HS-27A (cell line): ENCODE measurements at places on chromosomes 1 and 21.

GRCh38 chr1:205676597-205676996 is 3.7 kb downstream of the SLC45A3 start:
- DNase-seq, result no peak

- DNase-seq, result peak; percentile 43
These were observed 58.0 kb downstream of the PUM1 start for GRCh38 chr1:31007462-31007991.

DNA sequence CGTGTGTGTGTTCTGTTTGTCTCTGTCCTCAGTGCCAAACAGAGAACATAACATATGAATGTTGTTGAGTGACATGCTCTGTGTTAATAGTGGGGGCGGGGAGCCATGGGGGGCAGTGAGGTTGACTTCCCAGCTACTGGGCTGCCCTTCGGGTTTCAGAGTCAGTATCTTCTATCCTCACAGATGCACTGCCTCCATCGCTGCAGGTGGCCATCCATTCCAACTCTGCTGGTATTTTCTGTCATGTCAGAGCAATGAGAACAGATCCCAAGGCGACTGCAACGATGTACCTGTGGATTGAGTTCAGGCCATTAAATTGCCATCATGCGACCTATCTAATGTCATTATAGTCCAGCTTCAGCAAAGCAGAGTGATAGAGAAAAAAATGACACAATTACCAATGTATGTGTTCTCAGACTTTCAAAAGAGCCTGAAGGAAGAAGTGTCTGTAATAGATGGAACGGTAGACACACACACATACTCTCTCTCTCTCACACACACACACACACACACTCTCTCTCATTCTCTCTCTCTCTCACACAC is 418.5 kb downstream of the RWDD3 start:
- no peak for DNase-seq

GRCh38 chr1:105359457-105359856 is 1609.8 kb downstream of the AMY1C start:
- no peak for DNase-seq

DNA sequence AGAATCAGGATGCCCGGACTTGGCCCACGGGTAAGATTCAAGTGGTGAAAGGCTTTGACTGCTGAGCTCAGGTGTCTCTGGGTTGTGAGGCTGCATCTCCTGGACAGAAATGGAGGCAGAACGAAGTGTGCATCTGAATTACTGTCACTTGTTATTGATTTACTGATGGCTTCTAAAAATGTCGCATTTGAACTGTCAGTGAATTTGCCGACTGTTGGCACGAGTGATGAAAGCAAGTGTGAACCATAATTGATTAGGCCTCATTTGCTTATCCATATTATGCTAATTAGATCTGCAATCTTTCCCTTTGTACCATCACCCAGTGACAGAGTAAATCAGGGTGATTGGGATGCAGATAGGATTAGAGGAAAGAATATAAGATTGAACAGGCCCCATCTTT is 252.4 kb downstream of the NUF2 start:
- DNase-seq, result no peak

DNA sequence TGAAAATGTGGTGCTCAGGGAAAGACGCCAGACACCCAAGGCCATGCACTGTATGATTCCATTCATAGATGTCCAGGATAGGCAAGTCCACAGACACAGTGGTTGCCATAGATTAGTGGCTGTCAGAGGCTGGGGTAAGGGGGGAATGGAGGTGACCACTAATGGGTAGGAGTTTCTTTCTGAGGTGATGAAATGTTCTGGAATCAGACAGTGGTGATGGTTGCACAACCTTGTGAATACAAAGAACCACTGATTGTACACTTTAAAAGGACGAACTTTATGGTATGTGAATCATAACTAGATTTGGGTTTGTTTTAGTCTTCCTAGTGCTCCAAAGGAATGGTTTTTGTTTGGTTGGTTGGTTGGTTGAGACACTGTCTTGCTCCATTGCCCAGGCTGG is 51.7 kb downstream of the PRAMEF20 start:
- no peak for DNase-seq

- DNase-seq, result no peak
These were observed 260.2 kb upstream of the RUNX1 start for GRCh38 chr21:35309316-35309715.

DNA sequence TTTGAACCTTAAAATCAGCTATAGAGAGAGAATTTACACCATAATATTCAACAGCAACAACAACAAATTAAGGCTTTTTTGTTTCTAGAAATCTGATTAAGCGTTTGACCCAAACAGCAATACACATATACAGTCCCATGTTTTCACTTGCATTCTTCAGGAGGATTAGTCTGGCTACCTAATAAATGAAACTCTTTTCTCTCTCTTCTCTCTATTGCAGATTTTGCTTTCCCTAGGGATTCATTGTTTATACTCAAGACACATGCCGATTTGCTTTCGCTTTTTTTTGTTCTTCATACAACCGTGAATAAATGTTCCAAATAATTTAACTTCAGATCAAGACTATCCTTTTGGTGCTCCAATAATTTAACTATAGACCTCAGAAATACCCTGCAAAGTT is 162.4 kb upstream of the PTBP2 start:
- DNase-seq, result no peak

DNA sequence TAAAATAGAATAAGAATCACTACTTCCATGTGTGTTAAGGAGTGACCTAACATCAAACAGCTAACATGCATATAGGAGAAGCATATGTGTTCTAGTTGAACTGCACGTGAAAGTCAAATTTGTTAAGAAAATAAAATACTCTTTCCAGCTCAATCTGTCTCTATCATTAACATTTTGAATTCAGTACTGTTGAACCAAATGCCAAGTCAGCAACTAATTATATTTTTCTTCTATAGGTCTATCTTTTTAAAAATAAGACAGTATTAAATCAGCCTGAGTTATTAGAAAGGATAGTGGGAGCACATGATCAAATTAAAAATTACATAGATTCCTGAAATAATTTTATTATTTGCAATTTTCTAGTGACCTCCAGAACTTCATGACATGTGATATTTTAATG is 141.8 kb downstream of the NRIP1 start:
- no peak for DNase-seq

DNA sequence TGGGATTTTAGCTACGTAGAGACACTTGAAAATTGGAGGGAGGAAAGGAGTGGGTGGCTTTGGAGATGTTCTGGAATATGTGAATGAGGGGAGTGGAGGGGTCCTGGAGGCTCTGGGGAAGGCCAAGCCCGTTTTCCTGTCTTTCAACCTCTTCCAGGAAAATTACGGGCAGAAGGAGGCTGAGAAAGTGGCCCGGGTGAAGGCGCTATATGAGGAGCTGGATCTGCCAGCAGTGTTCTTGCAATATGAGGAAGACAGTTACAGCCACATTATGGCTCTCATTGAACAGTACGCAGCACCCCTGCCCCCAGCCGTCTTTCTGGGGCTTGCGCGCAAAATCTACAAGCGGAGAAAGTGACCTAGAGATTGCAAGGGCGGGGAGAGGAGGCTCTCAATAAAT is 442 bp upstream of the RUSC1 start:
- no peak for DNase-seq

DNA sequence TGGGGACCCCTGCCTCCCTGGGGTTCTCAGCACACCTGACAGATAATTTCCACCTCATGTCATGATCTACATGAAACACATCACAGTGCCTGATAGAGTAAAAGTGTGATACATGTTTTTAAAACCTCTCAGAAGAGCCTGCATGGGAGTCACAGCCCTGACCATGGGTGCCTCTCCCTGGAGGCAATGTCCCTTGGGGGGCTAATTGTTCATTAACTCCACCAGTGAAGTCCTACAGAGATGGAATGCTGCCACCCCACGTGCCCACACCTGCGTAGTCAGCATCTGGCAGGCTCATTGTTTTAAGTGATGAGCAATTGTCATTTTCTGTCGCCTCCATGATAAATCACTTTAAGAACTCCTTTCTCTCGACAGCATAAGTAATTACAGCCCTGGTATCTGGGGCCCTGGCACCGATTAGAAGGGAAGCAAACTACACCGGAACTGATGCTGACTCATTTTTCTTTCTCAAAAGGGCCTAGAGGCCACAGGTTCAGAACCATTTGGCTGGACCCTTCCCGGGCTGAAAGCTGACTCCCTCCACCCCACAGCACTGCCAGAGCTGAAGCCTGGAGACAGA is 109.6 kb upstream of the GJB5 start:
- DNase-seq, result no peak

GRCh38 chr1:58789322-58789856 is 5.5 kb upstream of the JUN start:
- DNase-seq, result no peak

- no peak for DNase-seq
These were observed 71.0 kb upstream of the CD55 start for GRCh38 chr1:207250431-207250830.

DNA sequence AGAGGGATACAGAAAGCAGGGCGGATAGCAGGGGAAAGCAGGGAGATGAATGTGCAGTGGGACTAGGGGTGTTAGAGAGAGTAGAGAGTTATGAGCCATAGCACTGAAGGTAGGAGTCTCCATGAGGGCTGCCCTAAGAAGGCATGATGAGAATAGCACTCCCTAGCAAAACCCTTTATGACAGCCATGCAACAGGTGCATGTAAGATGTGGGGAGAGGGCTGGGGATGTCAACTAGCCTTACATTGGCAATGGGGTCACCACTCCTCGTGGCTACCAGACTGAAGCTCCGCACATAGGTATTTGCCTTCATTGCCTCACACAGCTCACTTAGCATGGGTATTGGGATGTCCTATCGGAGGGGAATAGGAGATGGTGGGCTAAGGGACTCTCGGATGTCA is 4.6 kb downstream of the TMOD4 start:
- no peak for DNase-seq

- no peak for DNase-seq
These were observed 999.0 kb upstream of the ADGRL2 start for GRCh38 chr1:80801695-80802094.

GRCh38 chr21:29429218-29429617 is 130.5 kb downstream of the BACH1 start:
- DNase-seq, result no peak

- DNase-seq, result no peak
These were observed 13.3 kb upstream of the BRWD1 start for GRCh38 chr21:39326607-39327307.

- DNase-seq, result no peak
These were observed 32.6 kb upstream of the RD3 start for GRCh38 chr1:211524521-211524920.

- no peak for DNase-seq
These were observed 2.0 kb upstream of the ABCG1 start for GRCh38 chr21:42216726-42217572.

- no peak for DNase-seq
These were observed 8.2 kb downstream of the TBX15 start for GRCh38 chr1:118979754-118980575.

DNA sequence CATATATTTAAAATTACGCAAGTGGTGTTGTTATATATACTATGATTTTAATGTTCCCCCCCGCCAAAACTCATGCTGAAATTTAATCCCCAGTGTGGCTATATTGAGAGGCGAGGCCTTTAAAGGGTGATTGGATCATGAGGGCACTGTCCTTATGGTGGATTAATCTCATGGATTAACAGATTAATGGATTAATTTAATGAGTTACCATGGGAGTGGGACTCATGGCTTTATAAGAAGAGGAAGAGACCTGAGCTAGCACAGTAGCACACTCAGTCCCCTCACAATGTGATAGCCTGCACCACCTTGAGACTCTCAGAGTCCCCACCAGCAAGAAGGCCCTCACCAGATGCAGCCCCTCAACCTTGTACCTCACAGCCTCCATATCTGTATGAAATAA is 34.8 kb downstream of the C1orf198 start:
- DNase-seq, result no peak

DNA sequence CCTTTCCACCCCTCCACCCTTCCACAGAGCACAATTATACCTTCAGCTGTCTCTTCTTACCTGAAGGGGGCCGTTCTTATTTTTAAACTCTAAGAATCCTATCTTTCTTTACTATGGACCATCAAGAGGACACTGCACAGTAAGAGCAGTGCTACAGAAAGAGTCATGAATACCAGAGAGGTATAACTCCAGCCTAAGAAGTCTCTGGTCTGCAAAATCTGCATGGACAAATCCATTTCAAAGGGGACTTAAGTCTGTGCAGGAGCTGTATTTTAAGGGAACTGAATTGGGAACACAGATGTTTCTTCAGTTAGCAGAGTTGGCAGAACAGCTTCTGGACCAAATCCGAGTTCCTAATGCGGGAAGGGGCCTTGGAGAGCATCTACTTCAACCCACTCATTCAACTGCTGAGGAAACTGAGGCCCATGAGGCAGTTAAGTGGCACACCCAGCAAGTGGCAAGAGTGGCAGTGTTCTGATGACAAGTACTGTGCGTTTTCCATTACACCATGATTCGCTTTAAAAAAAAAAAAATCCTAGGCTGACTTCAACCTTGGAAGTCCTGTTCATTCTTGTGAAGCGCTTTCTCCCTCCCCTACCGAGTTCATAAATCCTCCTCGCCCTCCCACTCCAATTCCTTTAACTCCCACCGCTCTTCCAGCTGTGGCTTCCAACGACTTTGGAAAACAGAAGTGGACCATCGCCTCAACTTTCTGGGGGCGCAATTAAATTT is 1.8 kb downstream of the PLPP3 start:
- DNase-seq, result no peak

GRCh38 chr1:170765712-170766330 is 101.9 kb downstream of the PRRX1 start:
- DNase-seq, result peak; percentile 22

- DNase-seq, result no peak
These were observed 681.5 kb downstream of the LRRIQ3 start for GRCh38 chr1:73516451-73516850.

DNA sequence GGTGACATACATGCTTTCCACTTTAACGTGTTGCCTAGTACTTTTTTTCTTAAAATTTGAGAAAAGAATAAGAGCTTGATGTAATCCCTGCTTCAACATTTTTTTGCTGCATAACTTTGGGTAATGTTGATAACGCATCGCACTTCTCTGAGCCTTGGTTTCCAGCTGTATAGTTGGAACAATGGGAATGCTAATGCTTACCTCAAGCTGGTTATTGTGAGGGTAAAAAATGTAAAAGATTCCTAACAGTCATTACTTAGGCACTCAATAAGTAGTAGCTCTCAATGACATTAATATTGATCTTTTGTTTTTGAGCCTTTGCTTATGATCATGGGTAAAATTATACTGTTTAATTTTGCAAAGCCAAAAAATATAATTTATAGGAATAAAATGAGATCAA is 683.3 kb upstream of the CXADR start:
- no peak for DNase-seq

DNA sequence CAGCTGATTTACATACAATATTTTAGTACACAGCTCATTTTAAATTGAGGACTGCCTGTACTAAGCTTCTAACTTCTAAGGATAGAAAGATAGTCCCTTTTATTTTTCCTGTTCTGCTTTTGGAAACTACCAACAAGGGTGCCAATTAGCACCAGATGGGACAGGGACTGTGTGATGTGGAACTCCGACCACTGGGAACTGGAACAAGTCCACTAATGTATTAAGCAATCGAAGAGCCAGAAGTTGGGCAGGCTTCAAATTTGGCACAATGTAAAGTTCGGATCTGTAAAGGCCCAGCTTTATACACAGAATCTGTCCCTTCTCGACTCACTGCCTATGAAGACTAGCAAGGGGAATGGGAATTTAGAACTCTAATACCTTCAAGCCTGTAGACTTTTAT is 149.3 kb downstream of the ZC3H11B start:
- DNase-seq, result no peak

- no peak for DNase-seq
These were observed 81.0 kb downstream of the SLC30A10 start for GRCh38 chr1:219847215-219847855.

- no peak for DNase-seq
These were observed 30.2 kb downstream of the RRAGC start for GRCh38 chr1:38829368-38829767.

- DNase-seq, result no peak
These were observed 6.4 kb downstream of the UTP11 start for GRCh38 chr1:38018864-38019343.
